Neural crest cell (in vitro differentiated cells): ENCODE measurements at places on chromosomes 2 and 18. TPM values are rescaled to one million over a fixed set of nuclear protein-coding genes. Genes with fewer than 3 reads are reported as not detected.

Gene SGO2
- 33.1 and 33.5 TPM in 2 replicates for total RNA-seq

Gene SLC4A3
- 10.0 and 11.4 TPM in 2 replicates for total RNA-seq

Gene MC2R
- not detected in 2 replicates for total RNA-seq

Gene EDAR
- not detected in 2 replicates for total RNA-seq

Gene CYP27C1
- total RNA-seq: 10.1 and 10.2 TPM in 2 replicates

Gene BOLL
- total RNA-seq: not detected in 2 replicates

Gene SAG
- not detected in 2 replicates for total RNA-seq

Gene CKAP2L
- 27.4 and 31.3 TPM in 2 replicates for total RNA-seq

DNA sequence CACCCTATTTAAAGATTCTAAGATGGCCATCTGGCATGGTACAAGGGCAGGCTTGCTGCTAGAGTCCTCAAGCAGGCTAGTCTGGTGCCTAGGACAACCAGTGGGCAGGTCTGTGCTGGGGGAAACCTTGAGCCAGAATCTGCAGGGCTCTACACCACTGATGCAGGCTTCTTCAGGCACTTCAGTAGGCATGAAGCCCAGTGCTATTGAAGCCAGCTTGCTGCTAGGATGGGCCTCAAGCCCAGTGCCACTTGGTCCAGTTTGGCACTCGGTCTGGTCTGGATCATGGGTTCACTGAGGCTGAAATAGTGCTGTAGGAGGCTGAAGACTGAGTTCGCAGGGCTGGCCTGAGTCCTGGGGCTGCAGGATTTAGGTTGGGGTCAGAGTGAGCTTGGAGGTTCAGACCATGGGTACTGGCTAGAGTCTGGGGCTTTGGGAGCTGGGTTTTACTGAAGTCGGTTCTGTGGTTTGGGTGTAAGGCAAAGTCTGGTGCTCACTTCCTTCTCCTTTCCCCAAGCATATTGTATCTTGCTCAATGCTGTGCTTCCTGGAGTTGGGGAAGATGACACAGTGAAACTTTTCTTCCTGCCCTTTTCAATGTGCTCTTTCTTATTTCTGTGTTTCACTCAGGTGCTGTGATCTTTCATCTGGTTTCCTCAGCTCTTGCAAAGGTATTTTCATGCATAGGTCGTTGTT, 41.2 kb downstream of the SP100 start:
- H3K4me3 ChIP-seq: no peak overlapping the region
- no peak overlapping the region for H3K27ac ChIP-seq
- no peaks in the 10 kb centered on the region for H3K36me3 ChIP-seq
- DNase-seq: no peak

GRCh38 chr2:242053921-242054320, 184.4 kb downstream of the RTP5 start:
- H3K27ac ChIP-seq: no peak overlapping the region
- H3K4me1 ChIP-seq: no peaks in the 10 kb centered on the region
- no peak overlapping the region for H3K4me3 ChIP-seq
- no peak for DNase-seq

- peaks cover 30% of the 10 kb centered on the region for H3K4me1 ChIP-seq
- no peaks in the 10 kb centered on the region for H3K36me3 ChIP-seq
- H3K27ac ChIP-seq: peak overlapping the region; percentile 100
- peak overlapping the region; percentile 99 for H3K4me3 ChIP-seq
- no peak for DNase-seq
- H3K27me3 ChIP-seq: no peaks in the 10 kb centered on the region
Observed at GRCh38 chr18:11850821-11851145, 430 bp upstream of the CHMP1B start.

DNA sequence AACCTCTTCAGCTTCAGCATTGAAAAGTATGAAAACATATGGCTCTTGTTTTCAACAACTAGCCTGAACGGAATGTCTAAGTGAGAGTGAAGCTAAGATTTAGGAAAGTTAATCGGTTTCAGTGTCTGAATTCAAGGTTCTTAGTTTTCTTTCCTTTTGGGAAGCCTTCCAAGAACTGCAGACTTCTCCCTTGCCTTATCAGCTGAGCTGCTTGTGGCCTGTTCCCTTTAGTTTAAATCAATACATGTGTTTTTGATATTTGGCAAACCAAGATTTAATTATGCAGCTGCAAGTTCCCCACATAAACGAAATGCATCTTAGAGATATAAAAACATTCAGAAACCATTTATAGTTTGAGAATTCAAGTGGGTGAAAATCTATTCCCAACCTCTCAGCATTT, 274.3 kb upstream of the NRP2 start:
- H3K27ac ChIP-seq: no peak overlapping the region
- no peak overlapping the region for H3K4me3 ChIP-seq
- H3K4me1 ChIP-seq: no peaks in the 10 kb centered on the region
- DNase-seq: no peak

GRCh38 chr2:64021578-64021977, 2.4 kb upstream of the VPS54 start:
- DNase-seq: no peak
- H3K27ac ChIP-seq: no peak overlapping the region
- H3K36me3 ChIP-seq: no peaks in the 10 kb centered on the region

DNA sequence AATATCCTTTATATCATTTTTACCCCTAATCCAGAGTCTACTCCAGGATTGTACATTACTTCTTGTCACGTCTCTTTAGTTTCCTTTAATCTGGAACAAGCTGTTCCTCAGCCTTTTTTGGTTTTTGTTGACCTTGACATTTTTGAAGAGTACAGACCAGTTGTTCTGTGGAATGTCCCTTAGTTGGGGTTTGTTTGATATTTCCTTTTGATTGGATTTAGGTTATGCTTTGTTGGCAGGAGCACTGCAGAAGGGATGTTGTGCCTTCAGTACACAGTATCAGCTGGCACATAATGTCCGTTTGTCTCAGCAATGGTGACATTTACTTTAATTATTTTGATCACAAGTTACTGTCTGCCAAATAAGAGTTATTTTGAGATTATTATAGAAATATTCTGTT, 160.6 kb downstream of the MEIS1 start:
- H3K36me3 ChIP-seq: no peaks in the 10 kb centered on the region
- DNase-seq: no peak
- no peak overlapping the region for H3K27ac ChIP-seq
- H3K4me1 ChIP-seq: peaks cover 4% of the 10 kb centered on the region
- no peak overlapping the region for H3K4me3 ChIP-seq

DNA sequence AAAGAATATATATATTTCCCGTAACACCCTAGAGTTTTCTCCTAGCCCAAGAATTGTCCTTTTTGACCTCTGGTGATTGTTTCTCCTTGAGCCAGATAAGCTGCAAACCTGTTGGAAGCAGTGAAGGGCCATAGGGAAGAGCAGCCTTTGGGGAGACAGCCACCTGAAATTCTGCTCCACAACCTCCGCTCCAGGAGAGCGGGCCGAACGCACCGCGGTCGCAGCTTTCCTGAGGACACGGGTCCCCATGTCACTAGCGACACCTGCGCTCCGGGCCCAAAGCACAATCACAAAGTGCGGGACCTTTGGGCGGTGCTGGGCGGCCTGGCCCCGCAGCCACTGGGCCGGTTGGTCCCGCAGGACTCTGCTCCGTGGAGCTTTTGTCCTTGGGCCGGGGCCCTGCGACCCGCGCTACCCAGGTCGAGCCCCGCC, 557 bp upstream of the DSG2 start:
- no peak for DNase-seq
- H3K4me1 ChIP-seq: peaks cover 9% of the 10 kb centered on the region
- H3K36me3 ChIP-seq: no peaks in the 10 kb centered on the region
- H3K4me3 ChIP-seq: peak overlapping the region; percentile 83
- no peak overlapping the region for H3K27ac ChIP-seq

GRCh38 chr2:233700028-233700635, 7.4 kb downstream of the UGT1A6 start:
- H3K27me3 ChIP-seq: no peaks in the 10 kb centered on the region
- no peak overlapping the region for H3K4me3 ChIP-seq
- peaks cover 6% of the 10 kb centered on the region for H3K36me3 ChIP-seq
- no peak for DNase-seq
- H3K27ac ChIP-seq: peak overlapping the region; percentile 94

- H3K27ac ChIP-seq: peak overlapping the region; percentile 87
- no peaks in the 10 kb centered on the region for H3K36me3 ChIP-seq
- peak; percentile 43 for DNase-seq
- H3K4me3 ChIP-seq: peak overlapping the region; percentile 95
- H3K4me1 ChIP-seq: peaks cover 53% of the 10 kb centered on the region
Observed at GRCh38 chr18:11981543-11982366, 448 bp downstream of the IMPA2 start.

DNA sequence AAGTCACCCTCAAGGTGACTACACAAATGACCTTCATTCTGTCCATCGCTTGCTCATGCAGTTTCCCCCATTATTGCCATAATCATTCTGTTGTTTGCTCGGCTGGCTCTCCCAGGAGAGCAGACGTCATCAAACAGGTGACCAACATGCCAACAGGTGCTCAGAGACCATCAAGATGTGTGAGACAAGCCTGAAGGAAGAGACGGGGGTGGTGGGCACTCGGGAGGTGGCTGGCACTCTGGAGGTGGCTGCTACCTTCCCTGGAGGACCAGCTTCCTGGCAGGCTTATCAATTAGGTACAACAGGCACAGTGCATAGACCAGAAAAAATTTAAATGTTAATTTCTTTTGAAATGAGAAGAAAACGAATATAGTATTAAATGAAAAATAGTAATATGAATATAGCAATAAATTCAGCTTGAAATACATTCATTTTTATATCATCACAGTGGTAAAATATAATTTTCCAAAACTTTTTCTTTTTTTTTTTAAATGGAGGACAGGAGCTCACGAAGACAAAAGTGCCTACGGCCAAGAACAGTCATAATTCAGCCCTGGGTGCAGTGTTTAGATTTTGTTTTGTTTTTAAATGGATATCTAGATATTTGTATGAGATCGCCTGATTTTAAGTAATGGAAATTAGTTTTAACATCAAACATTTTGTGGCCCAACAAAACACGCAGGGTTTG, 16.9 kb upstream of the HAAO start:
- peak overlapping the region; percentile 87 for H3K4me3 ChIP-seq
- peak overlapping the region; percentile 78 for H3K27ac ChIP-seq
- no peak for DNase-seq
- peaks cover 10% of the 10 kb centered on the region for H3K27me3 ChIP-seq
- peaks cover 13% of the 10 kb centered on the region for H3K36me3 ChIP-seq

DNA sequence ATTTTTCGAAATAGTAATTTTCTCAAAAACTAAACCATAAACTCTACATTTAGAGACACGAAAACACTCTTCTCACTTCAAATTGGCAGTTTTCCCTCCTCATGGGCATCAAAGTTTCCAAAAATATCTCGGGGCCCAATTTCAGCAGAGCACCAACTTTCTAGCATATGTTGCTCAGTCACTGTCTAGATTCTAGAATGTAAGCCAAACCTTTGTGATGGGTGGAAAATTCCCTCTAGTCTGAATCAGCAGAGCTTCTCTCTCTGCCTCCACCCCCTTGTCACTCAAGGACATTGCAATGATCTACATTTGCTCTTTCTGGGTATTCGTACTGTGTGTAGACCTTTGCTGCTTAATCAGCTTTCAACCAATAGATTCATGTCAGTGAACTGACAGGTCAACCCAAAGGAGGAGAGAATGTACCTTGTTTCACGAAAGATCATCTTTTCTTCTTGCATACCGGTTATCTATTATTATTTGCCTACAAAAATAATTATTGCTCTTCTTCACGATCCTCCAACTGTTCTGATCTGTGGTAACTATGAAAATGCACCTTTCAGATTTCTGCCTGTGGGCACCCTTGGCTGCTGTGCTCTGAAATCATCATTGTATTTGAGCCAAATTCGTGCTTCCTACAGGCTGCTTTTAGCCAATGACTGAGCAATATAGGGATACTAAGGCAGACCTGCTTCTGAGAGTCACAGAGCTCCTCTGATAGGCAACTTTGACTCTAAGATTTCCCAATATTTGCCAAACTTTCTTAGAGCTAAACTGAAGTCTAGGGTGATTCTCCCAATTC, 38.7 kb upstream of the GLS start:
- no peak overlapping the region for H3K27ac ChIP-seq
- no peaks in the 10 kb centered on the region for H3K36me3 ChIP-seq
- peaks cover 5% of the 10 kb centered on the region for H3K4me1 ChIP-seq
- H3K27me3 ChIP-seq: no peaks in the 10 kb centered on the region
- H3K4me3 ChIP-seq: no peak overlapping the region

DNA sequence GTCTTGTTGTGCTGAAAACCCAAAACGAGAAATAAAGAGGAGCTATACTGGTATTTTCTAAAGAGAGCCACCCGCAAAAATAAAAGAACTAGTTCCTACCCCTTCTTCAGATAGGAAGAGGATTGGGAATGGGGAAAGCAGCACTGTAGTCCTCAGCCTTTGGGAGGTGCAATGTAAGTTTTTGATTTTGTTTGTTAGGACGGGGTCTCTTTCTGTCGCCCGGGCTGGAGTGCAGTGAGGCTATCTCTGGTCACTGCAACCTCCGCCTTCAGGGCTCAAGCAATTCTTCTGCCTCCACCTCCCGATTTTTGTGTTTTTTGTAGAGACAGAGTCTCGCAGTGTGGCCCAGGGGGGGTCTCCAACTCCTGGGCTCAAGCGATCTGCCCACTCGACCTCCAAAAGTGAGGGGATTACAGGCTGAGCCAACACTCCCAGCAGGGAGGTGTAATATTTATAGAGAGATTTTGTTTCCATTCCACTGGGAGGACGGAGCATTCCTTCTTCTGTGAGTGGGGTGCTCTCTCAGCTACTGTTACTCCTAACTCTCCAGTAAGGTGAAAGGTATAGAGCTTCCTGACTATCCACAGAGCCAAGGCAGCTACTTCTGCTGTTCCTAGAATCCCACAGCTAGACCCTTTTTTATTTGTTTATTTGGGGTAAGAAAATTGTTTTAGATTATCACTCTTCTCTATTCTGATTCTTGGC, 13.1 kb upstream of the GULP1 start:
- H3K36me3 ChIP-seq: no peaks in the 10 kb centered on the region
- DNase-seq: no peak
- H3K27me3 ChIP-seq: peaks cover 6% of the 10 kb centered on the region
- H3K4me1 ChIP-seq: peaks cover 8% of the 10 kb centered on the region
- peak overlapping the region; percentile 8 for H3K4me3 ChIP-seq
- H3K27ac ChIP-seq: no peak overlapping the region

DNA sequence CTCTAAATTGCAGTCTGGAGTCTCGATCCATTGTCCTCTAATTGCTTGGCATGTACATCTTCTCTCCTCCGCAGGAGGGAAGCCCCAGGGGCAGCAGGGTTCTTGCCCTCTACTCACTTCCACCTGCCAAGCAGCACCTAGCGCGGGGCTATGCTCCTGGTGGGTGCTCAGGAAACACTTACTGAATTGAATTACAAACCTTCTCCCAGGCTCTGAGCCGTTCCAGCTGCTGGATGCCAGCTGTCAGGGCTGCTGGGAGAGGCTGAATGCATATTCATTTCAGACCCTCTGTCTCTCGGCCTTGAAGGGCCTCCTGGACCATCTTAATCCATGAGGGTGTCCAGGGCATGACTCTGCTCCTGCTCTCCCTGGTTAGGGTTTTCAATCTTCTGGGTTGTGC, 94.0 kb downstream of the CELF4 start:
- no peak for DNase-seq
- H3K4me1 ChIP-seq: peaks cover 5% of the 10 kb centered on the region

GRCh38 chr2:69634196-69634821, 9.2 kb downstream of the AAK1 start:
- H3K36me3 ChIP-seq: peaks cover 2% of the 10 kb centered on the region
- H3K27ac ChIP-seq: no peak overlapping the region
- H3K4me1 ChIP-seq: peaks cover 7% of the 10 kb centered on the region
- DNase-seq: no peak
